ENCODE measurements at places on chromosomes 3 and 15.

DNA sequence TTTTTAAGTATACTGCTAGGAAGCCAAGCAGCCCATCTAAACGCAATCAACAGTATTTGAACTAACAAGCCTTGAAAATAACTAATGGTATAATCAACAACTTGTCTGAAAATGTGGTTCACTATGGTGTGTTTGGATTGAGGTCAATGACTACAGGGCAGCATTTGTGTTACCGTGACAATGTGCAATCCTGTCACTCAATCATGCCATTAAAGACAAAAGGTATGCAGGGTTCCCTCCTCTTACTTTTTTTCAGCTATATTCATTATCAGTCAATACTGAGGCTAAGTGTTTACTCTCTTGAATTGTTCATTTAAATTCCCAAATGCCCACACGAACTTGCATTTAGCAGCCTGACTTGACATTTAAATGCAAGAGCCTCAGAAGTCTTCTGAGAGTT lies 1099.3 kb upstream of the EPHA6 start:
- no peak for DNase-seq

GRCh38 chr3:20958161-20958560 lies 772.2 kb upstream of the SGO1 start:
- no peak for DNase-seq

- DNase-seq: no peak
Observed at GRCh38 chr3:110799271-110799670, 272.3 kb upstream of the NECTIN3 start.

GRCh38 chr15:31352911-31353811 lies 26.5 kb downstream of the KLF13 start:
- no peak for DNase-seq

DNA sequence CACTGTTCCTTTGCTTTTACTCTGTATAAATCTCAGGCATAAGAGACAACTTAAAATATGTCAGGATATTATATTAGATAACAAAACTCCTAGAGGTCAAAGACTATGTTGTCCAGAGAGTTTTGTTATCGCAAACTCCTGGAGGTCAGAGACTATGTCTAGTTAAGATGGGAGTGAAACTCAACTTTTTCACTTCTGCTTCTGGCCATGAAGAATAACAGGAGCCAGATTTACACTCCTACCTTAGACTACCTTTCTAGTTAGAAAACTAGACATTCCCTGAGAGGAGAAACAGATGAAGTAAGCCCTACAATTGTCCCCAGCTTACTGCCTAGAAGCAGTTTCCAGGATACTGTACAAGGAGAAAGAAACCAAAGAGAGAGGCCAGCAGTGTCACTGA lies 255.4 kb upstream of the UBE2E1 start:
- DNase-seq: no peak

DNA sequence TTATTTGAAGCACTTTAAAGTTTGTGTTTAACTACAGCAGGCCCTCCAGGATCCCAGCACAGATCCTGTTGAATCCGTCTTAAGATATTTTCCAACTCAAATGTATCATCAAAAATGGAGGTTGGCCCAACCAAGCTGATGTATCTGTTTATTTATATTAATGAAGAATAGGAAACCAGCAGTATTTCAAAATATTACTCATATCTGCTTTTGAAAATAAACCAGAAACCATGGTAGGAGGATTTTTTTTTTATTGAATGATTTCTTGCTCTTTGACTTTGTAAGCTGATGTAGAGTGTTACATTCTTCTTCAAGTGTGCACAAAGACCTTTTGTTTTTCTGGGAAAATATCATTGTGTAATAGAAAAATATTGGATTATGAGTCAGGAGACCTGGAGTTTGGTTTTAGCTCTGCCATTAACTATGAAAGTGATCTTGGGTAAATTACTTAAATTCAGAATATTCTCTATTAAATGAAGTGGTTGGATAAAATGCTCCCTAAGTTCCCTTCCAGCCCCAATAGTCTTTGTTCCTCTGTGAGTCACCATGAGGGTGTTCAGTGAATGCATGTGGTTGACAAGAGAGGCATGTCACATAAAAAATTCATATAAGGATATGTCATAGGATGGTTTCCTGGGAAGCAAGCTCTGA lies 221.3 kb upstream of the GAP43 start:
- no peak for DNase-seq

- DNase-seq: no peak
Observed at GRCh38 chr15:25287823-25288222, 151.0 kb downstream of the UBE3A start.

- DNase-seq: peak; percentile 39
Observed at GRCh38 chr3:31472479-31473390, 60.0 kb upstream of the STT3B start.

DNA sequence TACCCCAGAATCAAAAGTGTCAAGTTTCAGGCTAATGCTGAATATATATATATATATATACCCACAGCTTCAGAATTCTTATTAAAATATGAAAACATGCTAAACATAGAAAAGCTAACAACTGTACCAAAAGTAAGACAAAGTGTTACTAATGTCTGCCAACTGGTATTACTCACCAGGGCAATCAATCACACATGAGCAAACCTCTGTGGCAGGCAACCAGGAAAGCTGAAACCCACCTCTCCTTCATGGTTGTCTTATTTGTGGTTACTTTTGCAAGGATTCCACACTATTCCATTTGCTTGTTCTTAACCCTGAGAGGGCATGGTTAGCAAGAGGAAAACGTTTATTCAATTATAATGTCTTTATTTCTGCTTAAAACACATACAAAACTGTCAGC lies 512.3 kb upstream of the MDFIC2 start:
- no peak for DNase-seq
